Endothelial cell (in vitro differentiated cells): ENCODE measurements at places on chromosomes 6 and 20. TPM values are rescaled to one million over a fixed set of nuclear protein-coding genes. Genes with fewer than 3 reads are reported as not detected.

MDFI gene
- total RNA-seq = 285 TPM

PRND gene
- 371 TPM for total RNA-seq

SLC26A8 gene
- total RNA-seq = 0.97 TPM

HLA-DQA2 gene
- total RNA-seq = not detected

POPDC3 gene
- total RNA-seq = 5.2 TPM

GRIK2 gene
- 2.8 TPM for total RNA-seq

OSER1 gene
- 28.2 TPM for total RNA-seq

CRISP3 gene
- 0.80 TPM for total RNA-seq

ABHD16B gene
- total RNA-seq = not detected

OPN5 gene
- 12.1 TPM for total RNA-seq

ZBP1 gene
- total RNA-seq = not detected

FUT9 gene
- 5.7 TPM for total RNA-seq

CGA gene
- not detected for total RNA-seq

KAT14 gene
- total RNA-seq = 16.9 TPM

SPTLC3 gene
- total RNA-seq = 0.41 TPM

EYA2 gene
- total RNA-seq = not detected

UBE2V1 gene
- total RNA-seq = 223 TPM

RIPPLY2 gene
- total RNA-seq = not detected

COL20A1 gene
- not detected for total RNA-seq

KIF6 gene
- 0.46 TPM for total RNA-seq

RBPJL gene
- total RNA-seq = not detected

PDYN gene
- total RNA-seq = not detected

HLA-DOA gene
- total RNA-seq = 7.3 TPM

TMEM217 gene
- total RNA-seq = 5.4 TPM

KCNB1 gene
- 0.36 TPM for total RNA-seq

CLVS2 gene
- total RNA-seq = 0.28 TPM

DDX43 gene
- total RNA-seq = not detected

NTSR1 gene
- not detected for total RNA-seq

TUBB2A gene
- 73.6 TPM for total RNA-seq

RPN2 gene
- 187 TPM for total RNA-seq

ALDH8A1 gene
- 0.15 TPM for total RNA-seq

PRRT1 gene
- total RNA-seq = 2.1 TPM

CYP39A1 gene
- total RNA-seq = 2.5 TPM

BPIFB4 gene
- 2.1 TPM for total RNA-seq

SLC32A1 gene
- 3.4 TPM for total RNA-seq

DACT2 gene
- 0.23 TPM for total RNA-seq

CST11 gene
- total RNA-seq = not detected

VGLL2 gene
- 0.77 TPM for total RNA-seq

SLC35F1 gene
- 0.23 TPM for total RNA-seq

IL20RA gene
- total RNA-seq = 0.10 TPM

ADTRP gene
- total RNA-seq = not detected

SRSF3 gene
- total RNA-seq = 289 TPM

OR2B6 gene
- not detected for total RNA-seq

PANK2 gene
- 53.7 TPM for total RNA-seq
